Transverse colon (tissue), 4 donors: ENCODE measurements at places on chromosomes 2 and 18. TPM values are rescaled to one million over a fixed set of nuclear protein-coding genes. Genes with fewer than 3 reads are reported as not detected.

GRCh38 chr2:190615555-190616200, 33.2 kb upstream of the NAB1 start:
- DNase-seq, result no peak

Gene CSRNP3
- total RNA-seq, result 11.1 TPM

DNA sequence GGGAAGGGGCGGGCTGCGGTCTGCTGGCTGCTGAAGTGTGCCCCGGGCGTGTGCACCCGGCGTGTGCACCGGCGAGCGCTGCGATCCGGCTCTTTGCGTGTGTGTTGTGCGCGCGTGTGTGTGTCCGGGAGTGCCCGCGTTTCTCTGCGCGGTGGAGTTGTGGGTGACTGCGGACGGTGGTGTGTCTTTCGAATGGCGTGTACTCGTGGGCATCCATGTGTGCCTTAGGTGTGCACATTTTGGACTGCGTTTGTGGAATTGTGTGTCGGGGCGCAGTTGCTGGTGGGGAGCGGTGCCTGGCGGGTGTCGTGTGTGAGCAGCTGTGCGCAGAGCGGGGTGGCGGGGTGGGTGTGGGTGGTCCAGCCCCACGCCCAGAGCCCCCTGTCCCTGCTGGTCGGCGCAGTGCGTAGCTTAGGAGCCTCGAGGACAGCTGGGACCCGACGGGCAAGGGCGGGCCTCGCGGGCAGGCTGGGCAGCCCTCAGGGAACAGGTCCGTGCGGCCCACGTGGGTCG, 533 bp downstream of the HPCAL1 start:
- DNase-seq, result no peak

DNA sequence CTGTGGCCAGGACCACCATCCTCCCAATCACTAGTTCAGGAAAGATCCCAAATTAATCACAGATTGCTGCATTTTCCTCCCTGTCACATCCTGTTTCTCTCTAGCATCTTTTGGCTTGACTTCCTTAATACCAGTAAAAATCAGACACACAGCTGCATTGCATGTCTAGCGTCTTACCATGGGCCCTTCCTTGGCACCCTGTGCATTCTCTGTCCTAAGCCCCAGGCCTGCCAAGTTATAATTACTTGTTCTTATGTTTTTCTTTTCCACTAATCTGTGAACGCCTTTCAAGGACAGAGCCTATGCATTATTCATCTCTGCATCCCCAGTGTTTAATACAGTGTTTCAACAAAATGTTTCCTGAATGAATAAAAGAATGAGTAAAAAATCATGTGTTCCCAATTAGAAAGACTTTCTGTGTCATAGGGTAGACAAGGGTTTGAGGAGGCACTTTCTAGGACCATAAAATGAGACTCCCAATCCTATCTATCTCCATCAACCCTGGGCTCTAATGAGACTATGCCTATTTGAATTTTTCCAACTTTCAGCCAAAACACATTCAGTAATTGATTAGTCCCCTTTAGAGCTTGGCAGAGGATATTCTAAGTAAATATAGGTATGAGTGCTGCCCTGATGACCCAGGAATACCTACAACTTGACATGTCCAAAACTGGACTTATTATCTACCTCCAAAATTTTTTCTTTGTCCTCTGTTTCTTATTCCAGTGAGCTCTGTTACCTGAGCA, 10.3 kb upstream of the NT5C1B start:
- DNase-seq, result no peak

Gene IMPACT
- 12.4 TPM for total RNA-seq

- DNase-seq, result no peak
These were observed 41.8 kb upstream of the LPIN2 start for GRCh38 chr18:3054780-3055179.

- no peak for DNase-seq
These were observed 2.8 kb downstream of the INSIG2 start for GRCh38 chr2:118091140-118091478.

- no peak for DNase-seq
These were observed 447 bp downstream of the TRAF3IP1 start for GRCh38 chr2:238320648-238321281.

GRCh38 chr2:201070948-201071478, 458 bp downstream of the HYCC2 start:
- no peak for DNase-seq

Gene DCTN1
- total RNA-seq, result 134 TPM

DNA sequence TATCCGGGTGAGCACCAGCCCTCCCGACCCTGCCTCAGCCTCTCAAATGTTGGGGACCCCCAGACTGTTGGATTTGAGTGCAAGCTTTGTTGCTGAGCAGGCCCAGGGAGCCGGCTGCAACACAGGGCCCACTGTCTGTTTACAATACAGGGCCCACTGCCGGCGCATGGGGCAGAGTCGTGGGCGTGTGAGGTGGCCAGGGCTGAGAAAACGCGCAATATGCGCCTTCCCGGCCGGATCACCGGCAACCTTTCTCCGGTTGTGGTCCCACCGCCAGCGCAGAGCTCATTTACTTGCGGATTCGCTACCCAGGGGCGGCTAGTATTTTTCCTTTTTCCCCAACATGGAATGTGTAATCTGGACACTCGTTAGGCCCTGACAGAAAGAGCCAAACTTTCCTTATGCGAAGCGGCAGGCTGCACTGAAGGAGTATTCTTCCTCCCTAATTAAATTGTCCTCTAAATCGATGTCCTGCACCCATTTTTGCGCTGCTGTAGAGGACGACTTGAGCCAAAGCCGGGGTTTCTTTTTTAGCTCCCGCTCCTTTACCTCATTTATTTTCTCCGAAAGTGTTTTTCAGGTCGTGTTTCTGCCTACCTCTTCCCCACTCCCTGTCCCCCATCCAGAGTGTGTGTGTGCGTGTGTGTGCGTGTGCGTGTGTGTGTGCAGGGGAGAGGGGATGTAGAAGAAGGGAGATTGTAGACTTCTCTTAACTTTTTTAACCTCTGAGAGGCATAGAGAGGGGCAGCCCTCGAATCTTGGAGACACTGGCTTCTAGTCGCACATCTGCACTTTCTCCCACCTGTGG, 2.7 kb downstream of the OTX1 start:
- no peak for DNase-seq

DNA sequence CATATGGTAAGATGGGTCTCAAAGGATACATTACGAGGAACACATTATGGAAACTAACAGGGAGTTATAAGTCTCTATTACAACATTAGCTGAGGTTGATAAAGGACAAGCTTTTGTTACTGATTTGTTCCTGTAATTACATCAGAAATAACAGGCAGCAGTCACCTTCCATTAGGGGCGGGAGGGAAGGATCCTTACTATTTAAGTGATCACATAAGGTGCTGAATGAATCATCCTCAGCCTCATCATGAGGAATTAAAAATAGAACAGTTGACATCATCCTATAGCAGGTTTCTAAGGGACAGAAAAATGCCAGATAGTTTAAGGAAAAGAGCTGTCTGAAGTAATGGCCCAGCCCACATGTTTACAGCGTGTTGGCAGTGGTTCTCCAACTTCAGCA, 86.9 kb upstream of the MGAT5 start:
- DNase-seq, result no peak

Gene SERPINB5
- total RNA-seq, result 1.4 TPM

Gene GPR17
- total RNA-seq, result not detected

GRCh38 chr2:43787895-43788294, 14.1 kb downstream of the DYNC2LI1 start:
- no peak for DNase-seq

Gene TLK1
- 39.6 TPM for total RNA-seq

DNA sequence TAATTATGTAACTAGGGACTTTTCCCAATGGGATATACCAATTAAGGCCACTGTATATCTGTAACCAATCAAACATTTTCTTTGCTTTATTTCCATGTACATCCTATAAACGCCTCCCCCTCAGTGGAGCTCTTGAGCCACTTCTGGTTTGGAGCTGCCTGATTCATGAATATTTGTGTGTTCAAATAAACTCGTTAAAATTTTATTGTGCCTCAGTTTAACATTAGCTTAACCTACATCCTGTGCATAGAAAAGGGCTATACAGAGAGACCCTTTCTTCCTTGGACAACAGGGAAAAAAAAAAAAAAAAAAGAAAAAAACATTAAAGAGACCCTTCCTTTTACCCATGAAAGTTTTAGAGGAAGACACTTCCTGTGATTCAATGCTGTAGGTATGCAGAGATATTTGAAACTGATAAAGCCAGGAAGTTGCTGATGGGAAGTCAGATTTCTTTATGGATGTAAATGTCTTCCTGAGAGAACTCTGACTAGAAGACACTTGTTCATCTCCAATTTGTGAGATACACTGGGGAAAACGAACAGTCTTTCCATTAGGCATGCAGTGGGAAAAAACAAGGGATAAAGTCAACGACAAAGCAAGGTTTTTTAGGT, 614.6 kb upstream of the SOX11 start:
- no peak for DNase-seq
